ENCODE measurements at places on chromosomes 2 and 18.

DNA sequence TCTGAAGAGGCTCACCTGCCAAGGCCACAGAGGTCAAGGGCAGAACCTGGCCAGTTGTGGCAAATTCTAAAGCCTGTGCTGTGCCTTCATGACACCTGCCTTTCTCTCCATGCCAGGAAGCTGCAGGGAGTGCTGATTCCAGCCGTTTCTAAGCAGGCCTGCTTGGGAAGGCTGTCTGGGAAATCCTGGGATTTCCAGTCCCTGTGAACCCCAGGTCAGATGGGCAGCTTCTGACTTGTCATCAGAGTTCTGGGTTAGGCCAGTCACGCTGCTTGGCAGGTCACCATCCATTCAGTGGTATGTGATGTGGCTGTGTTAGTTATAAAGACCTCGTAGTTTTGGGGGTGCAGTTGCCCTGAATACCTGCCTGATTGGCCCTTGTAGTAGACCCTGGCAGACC is 70.7 kb upstream of the ALPP start:
- DNase-seq, result no peak

DNA sequence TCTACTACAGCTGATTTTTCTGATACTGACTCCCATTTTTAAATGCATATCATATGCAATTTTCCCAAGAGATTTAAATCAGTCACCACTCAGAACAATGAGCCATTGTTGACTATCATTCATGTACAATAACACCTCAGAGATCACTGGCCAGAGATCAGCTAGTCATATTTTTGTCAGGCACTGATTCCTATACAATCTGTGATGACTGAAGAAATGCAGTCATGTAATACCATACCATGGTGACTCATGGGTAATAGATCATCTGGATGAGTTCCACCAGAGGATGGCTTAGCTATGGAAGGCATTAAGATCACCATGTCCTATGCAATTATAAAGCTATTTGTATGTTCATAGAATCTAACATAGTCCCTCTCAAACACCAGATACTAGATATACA is 285.7 kb upstream of the DCC start:
- no peak for DNase-seq

DNA sequence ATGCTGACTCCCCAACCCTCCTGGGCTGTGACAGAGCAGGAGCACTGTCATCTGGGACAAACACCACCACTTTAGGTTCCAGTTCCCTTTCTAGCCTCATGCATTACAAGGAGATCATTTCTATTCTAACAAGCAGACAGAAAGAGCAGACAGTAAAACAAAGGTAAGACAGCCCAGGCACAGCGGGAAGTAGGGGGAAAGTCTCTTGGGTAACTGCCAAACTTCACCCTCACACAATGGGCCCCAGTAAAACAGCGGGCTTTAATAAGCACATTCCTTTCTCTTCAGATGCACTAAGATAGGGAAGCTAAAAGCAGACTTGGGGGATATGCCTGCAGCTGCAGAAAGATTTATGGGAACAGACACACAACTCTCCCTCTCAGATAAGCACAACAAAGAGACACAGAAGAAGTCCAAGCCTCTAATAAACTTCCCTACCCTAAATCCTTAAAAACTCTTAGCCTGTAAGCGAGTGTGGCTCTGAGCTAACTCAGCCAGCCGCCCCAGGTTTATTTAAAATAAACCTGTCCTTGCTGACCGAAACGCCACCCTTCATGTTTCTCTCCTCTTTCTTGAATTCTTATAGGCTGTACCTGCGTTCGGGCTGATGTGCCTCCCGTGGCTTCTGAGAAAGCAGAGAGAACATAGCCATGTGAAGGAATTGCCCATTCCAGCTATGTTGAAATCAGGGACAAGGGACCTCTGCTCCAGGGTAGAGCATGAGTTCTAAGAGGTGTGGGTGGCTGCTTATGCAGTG is 726.8 kb upstream of the DDX18 start:
- DNase-seq, result no peak

GRCh38 chr2:231123362-231123898 is 1.4 kb downstream of the HTR2B start:
- DNase-seq, result no peak

DNA sequence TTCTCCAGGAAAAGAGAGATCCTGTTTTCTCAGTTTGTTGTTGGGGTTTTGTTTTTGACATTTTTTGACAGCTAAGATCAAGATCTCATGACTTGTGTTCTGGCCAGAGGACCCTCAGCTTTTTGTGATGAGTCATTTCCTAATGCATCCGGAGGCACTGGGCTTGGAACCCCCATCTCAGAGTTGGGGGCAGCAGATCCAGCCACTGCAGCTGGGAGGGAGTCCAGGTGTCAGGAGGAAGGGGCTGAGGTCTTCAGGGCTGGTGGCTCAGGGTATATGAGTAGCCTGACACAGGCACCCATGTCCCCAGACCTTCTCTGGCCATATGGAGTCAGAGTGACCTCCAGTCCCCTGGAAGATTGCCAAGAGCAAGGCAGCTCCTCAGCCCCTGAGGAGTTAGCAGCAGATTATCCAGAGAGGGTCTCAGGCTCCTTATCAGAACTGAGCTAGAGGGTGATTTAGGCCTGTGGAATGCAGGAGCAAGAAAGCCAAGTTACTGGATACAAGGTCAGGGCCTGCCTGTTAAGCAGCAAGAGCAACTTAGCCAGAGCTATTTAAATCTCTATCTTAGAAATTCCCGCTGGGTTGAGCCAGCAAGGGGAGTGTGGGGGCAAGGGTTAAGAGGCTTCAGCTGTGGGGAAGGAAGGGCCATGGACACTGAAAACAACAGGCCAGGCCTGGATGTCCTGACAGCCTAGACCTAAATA is 62.4 kb downstream of the TANC1 start:
- peak; percentile 90 for DNase-seq
